ENCODE measurements at places on chromosomes 12 and 14.
A peak's percentile ranks its signal among the peaks of the same experiment; 100 is the strongest.

DNA sequence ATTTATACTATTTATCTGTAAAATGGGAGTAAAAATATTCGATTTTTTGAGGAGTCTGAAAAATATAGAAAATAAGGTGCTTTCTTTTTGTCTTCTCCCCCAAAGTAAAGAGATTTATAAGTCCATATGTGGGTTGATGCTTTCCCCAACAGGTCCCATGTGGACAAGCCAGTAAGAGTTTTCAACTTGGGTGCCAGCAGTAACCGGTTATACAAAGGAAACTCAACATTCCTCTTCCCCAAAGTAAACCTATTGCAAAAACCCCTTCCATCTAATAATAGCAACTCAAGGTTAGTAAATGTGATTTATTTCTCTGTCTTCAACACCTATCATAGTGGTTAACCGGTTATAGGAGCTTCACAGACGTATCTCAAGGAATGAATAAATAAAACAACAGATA lies 1206.9 kb upstream of the SEL1L start:
- H3K36me3 ChIP-seq = no peaks in the 10 kb centered on the region
- DNase-seq = no peak
- H3K4me1 ChIP-seq = no peaks in the 10 kb centered on the region
- no peaks in the 10 kb centered on the region for H3K27me3 ChIP-seq

- H3K4me1 ChIP-seq = peaks cover 4% of the 10 kb centered on the region
- H3K27ac ChIP-seq = no peak overlapping the region
- DNase-seq = no peak
- peaks cover 23% of the 10 kb centered on the region for H3K27me3 ChIP-seq
- no peaks in the 10 kb centered on the region for H3K36me3 ChIP-seq
These were observed 70.0 kb downstream of the EPS8 start for GRCh38 chr12:15719230-15719629.

DNA sequence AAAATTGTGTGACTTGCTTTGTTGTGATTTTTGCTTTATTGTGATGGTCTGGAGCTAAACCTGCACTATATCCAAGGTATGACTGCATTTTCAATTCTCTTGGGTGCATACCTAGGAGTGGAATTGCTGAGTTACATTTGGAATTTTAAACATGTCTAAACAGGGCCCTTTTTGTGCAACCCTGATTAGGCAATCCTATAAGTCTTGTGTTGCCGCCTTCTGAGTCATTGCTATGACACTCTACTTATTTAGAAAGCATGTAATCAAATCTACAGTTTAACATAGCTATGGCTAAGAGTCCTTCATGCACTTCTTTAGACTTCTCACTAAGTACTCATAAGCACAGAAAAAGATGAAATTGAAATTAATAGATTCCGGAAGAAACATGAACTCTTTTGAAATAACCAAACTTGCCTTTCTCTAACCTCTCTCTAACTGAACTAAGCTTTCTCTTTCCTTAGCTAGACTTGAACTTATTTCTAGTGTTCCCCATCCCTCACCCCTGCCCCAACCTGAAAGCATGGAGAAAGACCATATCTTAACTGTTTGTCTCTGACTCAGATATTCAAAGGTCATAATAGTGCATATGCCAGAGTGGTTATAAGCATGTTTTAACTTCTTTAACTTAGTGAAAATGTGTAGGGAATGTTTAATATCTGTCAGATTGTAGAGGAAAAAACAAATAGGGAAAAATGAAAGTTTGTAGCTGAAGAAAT lies 203.0 kb downstream of the SNAPC1 start:
- H3K27me3 ChIP-seq = peaks cover 27% of the 10 kb centered on the region
- H3K4me3 ChIP-seq = no peak overlapping the region
- H3K36me3 ChIP-seq = peaks cover 5% of the 10 kb centered on the region

DNA sequence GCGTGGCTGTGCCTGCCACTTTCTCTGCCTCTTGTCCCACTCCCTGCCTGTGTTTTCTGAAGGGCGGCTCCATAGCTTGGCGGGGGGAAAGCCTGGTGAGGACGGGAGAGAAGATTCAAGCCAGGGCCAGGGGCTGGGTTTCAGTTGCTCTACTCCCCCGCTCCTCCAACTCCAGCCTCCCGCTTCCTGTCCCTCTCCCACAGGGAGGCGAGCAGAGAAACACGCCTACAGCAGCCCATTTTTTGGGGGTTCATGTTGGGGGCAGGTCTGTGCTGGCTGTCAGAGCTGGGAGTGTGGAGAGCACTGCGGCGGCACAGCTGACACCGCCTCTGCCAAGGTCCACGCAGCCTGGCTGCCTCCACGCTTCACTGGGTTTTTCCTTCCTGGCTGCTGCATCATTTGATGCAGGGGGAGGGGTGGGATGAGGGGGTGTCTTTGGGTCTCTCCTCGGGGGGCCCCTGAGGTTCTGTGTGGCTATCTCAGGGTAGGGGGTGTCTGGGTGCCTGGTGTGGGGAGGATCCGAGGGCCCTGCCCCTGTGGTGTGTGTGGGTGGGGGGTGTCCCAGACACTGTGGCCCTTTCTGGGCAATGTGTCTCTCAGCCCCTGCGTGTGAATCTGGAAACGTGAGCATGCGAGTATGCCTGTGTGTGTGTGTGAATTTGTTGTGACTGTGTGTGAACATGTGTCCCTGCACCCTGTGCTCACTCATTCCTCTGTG lies 10.7 kb upstream of the KRT80 start:
- H3K4me1 ChIP-seq = peaks cover 14% of the 10 kb centered on the region
- no peak overlapping the region for H3K4me3 ChIP-seq
- peak overlapping the region; percentile 51 for H3K27ac ChIP-seq
- H3K27me3 ChIP-seq = peaks cover 64% of the 10 kb centered on the region

- no peaks in the 10 kb centered on the region for H3K36me3 ChIP-seq
- no peaks in the 10 kb centered on the region for H3K4me1 ChIP-seq
- DNase-seq = no peak
- no peak overlapping the region for H3K27ac ChIP-seq
- H3K27me3 ChIP-seq = no peaks in the 10 kb centered on the region
- H3K4me3 ChIP-seq = no peak overlapping the region
These were observed 202.8 kb upstream of the STXBP6 start for GRCh38 chr14:25252793-25253192.

GRCh38 chr12:130479401-130480125 lies 141.9 kb downstream of the PIWIL1 start:
- no peak for DNase-seq
- no peak overlapping the region for H3K27ac ChIP-seq
- H3K4me3 ChIP-seq = no peak overlapping the region
- H3K27me3 ChIP-seq = peaks cover 3% of the 10 kb centered on the region
- H3K36me3 ChIP-seq = no peaks in the 10 kb centered on the region

GRCh38 chr12:53258541-53259539 lies 9.3 kb upstream of the ESPL1 start:
- H3K4me1 ChIP-seq = peaks cover 20% of the 10 kb centered on the region
- H3K36me3 ChIP-seq = no peaks in the 10 kb centered on the region
- DNase-seq = no peak

DNA sequence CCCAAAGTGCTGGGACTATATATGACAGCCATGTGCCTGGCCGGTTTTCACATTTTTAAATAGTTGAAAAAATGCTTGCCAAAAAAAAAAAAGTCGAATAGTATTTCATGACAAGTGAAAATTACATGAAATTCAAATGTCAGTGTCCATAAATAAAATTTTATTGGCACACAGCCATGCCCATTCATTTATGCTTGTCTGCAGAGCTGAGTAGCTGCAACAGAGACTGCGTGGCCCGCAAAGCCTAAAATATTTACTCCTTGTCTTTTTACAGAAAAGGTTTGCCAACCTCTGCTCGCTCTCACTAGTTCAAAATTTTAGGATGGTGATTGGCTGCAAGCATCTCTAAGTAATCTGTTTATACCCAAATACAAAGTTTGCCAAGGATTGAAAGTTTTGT lies 49.2 kb downstream of the TESC start:
- H3K36me3 ChIP-seq = no peaks in the 10 kb centered on the region
- H3K4me1 ChIP-seq = peaks cover 3% of the 10 kb centered on the region
- DNase-seq = no peak
- H3K27me3 ChIP-seq = no peaks in the 10 kb centered on the region
- no peak overlapping the region for H3K4me3 ChIP-seq
- no peak overlapping the region for H3K27ac ChIP-seq

DNA sequence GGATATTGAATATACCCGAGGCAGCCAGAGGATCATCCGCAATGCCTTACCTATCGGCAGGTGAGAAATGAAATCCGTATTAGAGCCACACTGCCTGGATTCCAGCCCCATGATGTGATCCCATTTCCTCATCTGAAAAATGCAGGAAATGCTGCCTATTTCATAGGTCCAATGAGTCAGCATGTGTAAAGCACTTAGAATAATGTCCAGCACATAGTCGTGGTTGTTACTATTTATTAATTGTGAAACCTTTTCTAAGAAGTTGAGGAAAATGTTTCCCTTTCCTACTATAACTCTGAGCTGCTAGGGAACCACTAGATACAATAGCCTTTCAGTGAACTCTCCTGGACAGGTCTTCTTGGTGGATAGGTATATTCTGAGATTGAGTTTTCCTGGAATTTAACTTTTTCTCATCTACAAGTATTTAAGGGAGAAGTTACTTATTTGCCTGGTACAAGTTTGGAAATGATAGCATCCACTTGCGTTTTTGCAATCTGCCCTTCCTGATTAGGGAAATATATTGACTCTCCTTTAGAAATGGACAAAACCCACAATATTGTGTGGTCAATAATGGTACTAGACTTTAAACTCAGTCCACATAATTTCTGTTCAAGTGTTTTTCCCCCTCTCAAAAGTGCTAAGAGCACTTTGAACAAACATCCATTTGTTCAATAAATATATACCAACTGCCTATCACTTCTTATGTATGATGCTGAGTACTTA lies 12.2 kb downstream of the POLR3B start:
- H3K4me1 ChIP-seq = no peaks in the 10 kb centered on the region
- no peak overlapping the region for H3K27ac ChIP-seq
- peaks cover 7% of the 10 kb centered on the region for H3K36me3 ChIP-seq
- no peak overlapping the region for H3K4me3 ChIP-seq
- no peaks in the 10 kb centered on the region for H3K27me3 ChIP-seq

DNA sequence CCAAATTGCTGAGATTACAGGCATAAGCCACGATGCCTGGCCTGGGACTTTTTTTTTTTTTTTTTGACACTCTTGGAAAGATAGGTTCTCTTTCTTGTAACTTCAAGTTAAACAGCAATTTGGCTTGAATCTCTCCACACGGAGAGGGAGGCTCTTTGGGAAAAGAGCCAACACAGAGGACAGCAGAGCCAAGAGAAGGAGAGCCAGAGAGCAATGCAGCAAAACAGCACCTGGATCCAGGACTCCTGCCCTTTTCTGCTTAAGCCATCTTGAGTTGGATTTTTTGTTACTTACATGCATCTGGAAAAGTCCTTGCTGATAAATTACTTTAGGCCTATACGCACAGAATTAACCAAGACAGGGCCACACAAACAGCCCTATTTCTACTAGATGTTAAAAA lies 176.8 kb downstream of the APAF1 start:
- peaks cover 24% of the 10 kb centered on the region for H3K27me3 ChIP-seq

DNA sequence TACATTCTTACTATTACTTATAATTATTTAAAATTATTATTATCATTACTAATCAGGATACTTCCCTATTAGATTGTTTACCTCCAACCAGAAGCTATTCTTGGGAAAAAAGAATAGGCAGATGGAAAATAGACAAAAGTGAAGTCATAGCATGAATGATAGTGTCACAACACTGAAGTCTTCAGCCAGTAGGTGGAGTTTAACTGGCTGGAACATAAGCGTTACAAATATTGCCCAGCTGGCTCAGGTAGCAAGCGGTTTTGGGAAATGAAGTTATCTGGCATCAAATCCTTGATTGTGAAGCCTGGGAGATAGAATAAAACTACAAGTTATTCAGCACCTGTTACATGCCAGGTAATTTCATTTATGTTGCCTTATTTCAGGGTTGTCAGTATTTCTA lies 762.9 kb downstream of the C12orf50 start:
- no peaks in the 10 kb centered on the region for H3K36me3 ChIP-seq
- H3K4me3 ChIP-seq = no peak overlapping the region
- H3K4me1 ChIP-seq = no peaks in the 10 kb centered on the region
- no peaks in the 10 kb centered on the region for H3K27me3 ChIP-seq
- no peak for DNase-seq
- no peak overlapping the region for H3K27ac ChIP-seq

- peaks cover 25% of the 10 kb centered on the region for H3K27me3 ChIP-seq
- H3K4me3 ChIP-seq = no peak overlapping the region
- H3K4me1 ChIP-seq = peaks cover 2% of the 10 kb centered on the region
These were observed 5.8 kb downstream of the SLC24A4 start for GRCh38 chr14:92328664-92329255.

DNA sequence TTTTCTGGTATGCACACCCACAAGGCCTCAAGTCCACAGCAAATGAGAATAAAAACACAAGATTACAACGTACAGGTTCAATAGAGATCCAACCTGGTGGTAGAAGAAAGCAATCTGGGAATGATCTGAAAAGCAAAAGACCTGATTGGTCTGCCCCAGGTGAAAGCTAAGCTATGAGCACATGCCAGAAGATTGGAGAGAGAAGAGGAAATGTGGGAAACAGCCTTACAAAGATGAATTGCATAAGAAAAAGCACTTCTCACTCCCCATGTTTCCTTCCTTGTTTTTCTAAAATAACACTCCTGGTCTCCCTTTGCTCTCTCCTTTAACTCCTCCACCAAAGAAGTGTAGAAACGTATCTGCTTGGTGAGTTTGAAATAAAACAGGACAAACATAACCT lies 77.3 kb upstream of the ANO6 start:
- H3K4me1 ChIP-seq = peaks cover 3% of the 10 kb centered on the region
- H3K27ac ChIP-seq = no peak overlapping the region
- DNase-seq = no peak
- no peaks in the 10 kb centered on the region for H3K36me3 ChIP-seq
- H3K4me3 ChIP-seq = no peak overlapping the region
- H3K27me3 ChIP-seq = peaks cover 3% of the 10 kb centered on the region

DNA sequence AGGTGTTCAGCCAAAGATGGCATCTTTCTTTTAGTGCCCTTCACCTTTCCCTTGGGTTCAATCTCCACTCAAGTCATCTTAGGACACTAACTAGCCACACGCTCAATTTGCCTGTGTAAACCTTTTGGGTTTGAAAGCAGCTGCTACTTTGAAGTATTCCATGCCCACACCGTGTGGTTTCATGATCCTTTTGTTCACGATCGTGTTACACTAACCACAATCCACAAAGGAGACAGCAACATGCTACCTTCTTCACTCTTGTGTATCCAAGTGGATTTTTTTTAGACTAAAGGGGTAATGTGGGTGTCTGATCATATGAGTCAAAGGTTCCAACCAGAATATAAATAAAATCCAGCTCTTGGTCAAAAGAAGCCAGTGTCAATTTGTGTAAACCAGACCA lies 122.7 kb upstream of the FAR2 start:
- peaks cover 4% of the 10 kb centered on the region for H3K4me1 ChIP-seq
- no peak for DNase-seq
- H3K27ac ChIP-seq = no peak overlapping the region
- peaks cover 22% of the 10 kb centered on the region for H3K27me3 ChIP-seq

- H3K4me1 ChIP-seq = peaks cover 17% of the 10 kb centered on the region
- H3K27me3 ChIP-seq = no peaks in the 10 kb centered on the region
- DNase-seq = no peak
- no peak overlapping the region for H3K4me3 ChIP-seq
- H3K36me3 ChIP-seq = no peaks in the 10 kb centered on the region
- H3K27ac ChIP-seq = no peak overlapping the region
These were observed 2.0 kb upstream of the ANG start for GRCh38 chr14:20686386-20687143.

DNA sequence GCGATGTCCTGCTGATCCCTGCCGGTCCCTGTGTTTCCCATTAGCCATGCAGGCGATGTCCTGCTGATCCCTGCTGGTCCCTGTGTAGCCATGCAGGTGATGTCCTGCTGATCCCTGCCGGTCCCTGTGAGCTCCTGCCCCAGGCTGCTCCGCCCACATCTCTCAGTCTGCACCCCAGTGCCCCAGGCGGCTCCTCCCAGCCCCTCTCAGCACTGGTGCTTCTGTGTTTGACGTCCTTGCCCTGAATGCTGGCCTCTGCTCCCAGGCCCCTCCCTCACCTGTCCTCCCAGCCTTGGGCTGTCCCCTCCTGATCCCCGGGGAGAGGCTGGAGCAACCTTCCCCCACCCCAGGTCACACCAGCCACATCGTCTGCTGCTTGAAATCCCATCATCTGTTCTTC lies 41.4 kb upstream of the TEX22 start:
- H3K4me3 ChIP-seq = no peak overlapping the region
- no peaks in the 10 kb centered on the region for H3K36me3 ChIP-seq
- no peak overlapping the region for H3K27ac ChIP-seq

Measured in T-helper 17 cell (primary cell).